Peyer's patch (tissue), 4 donors: ENCODE measurements at places on chromosomes 7 and 10. TPM values are rescaled to one million over a fixed set of nuclear protein-coding genes. Genes with fewer than 3 reads are reported as not detected.

Gene SPDYE2
- not detected for total RNA-seq

- DNase-seq, result no peak
Observed at GRCh38 chr10:127916826-127917225, 9.9 kb downstream of the PTPRE start.

- no peak for DNase-seq
Observed at GRCh38 chr7:108001764-108002725, 916 bp downstream of the LAMB1 start.

GRCh38 chr10:27541796-27542729 is 38.0 kb downstream of the RAB18 start:
- DNase-seq, result no peak
